GOT3 (cell line): ENCODE measurements at places on chromosomes 5 and 9.

- no peak for DNase-seq
These were observed 14.1 kb downstream of the SLC6A7 start for GRCh38 chr5:150203832-150204589.

DNA sequence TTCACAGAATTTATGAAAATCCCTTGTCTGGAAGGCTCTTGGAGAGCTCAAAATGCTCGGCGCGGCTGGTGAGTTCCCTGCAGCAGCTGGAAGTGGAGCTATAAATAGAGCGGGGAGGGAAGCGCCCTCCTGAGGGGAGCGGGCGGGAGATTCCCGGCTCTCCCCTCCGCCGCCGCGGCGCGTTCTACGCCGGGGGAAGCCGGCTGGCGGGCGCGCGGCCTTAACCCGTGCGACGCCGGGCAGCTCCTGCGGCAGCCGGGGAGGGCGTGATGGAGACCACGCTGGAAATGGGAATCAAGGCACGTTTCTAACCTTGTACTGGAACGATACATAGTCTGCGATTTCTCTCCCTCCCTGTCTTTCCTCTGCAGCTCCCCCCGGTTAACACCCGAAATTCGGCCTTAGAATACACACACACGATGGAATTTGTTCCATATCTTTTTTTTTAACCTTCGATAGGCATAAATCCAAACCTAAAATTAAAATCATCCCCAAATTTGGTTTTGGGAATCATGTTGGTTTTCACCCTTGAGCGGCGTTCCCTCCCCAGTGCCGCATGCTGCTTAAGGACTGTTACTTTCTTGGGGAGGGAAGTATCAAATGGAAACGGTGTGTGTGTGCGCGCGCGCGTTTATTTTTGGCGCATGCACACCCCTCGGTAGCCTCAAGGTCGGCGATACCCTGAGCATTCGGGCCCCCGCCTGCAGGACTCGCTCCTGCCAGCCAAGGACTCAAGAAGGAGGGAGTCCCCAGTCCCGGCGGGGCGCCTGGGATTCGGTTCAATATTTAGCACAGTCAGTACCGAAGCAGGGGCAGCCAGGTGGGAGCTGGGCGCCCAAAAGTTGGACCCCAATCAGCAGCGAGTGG, 306.3 kb upstream of the KCNN2 start:
- no peak for DNase-seq

DNA sequence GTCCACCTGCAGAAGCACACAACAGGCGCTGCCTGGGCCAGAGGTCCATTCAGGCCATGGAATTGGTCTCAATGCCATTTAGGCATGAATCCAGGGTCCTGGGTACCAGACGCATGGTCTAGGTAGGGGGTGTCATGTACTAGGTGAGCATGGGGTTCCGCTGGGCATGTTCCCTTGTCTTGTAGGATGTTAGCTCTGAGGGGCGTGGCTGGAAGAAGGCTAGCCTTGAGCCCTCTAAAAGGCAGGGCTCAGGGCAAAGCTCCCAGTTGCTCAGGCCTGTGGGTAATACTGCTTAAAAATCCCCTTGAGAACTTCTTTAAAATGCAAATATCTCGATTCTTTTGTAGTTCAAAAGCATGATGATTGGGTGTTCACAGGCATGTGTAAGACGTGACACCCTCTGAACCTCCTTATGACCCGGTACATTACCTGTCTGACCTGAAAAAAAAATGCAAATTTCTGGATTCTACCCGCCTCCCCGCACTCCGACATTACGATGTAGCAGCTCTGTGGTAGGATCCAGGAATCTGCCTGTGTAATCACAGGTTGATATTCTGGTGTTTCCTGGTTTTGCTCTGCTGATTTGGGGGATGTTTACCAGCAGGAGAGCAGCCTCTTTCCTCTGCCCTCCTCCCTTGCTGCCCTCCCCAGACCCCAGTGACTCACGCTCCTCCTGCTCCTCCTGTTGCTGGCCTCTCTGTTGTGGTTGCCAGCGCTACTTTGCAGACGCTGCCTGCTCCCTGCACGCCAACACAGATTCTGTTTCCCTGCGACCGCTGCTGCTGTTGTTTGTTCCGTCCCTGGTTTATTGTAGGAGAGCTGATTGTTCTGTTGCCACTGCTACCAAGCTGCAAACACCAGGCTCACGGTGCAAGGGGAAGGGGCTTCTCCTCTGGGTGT, 5.7 kb downstream of the TMC1 start:
- DNase-seq = peak; percentile 7

GRCh38 chr9:80369641-80370040, 797.9 kb downstream of the TLE4 start:
- no peak for DNase-seq

DNA sequence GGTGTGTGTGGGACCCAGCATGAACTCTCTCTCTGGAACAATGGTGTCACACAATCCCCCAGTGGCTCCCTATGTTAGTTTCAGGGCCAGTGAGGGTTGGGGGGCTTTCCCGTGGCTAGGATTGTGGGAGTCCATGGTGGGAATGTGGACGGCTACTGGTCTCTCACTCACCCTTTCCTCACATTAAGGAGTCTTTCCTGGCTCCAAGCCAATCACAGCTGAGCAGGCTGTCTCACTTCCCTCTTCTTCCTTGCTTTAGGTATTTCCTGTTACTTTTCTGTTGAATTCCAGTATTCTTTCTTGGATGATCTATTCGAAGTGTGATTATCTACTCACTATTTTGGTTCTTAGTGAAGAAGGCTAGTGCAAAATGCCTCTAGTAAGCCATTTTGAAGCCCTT, 324.4 kb upstream of the MPDZ start:
- no peak for DNase-seq

DNA sequence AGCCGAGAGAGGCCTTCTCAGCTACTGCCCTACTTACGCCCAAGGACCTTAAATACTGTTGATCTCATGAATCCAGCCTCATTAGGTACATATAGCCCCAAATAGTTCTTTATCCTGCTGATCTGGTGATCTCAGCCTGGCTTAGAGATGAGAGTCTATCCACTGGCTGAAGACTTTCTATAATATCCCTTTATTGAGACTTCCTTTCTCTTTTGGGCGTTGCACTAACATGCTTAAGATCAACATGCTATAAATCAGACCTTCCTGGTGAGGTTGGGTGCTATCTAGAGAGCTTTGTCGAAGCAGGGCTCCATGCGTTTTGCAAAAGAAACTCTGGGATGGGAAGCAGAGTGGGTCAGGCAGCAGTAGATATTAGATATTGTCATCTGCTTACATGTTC, 44.0 kb upstream of the AGXT2 start:
- DNase-seq = no peak

- DNase-seq = no peak
These were observed 26.4 kb downstream of the ZDHHC11B start for GRCh38 chr5:757931-758697.

- DNase-seq = no peak
These were observed 35.5 kb upstream of the LRRTM2 start for GRCh38 chr5:138910546-138911185.

GRCh38 chr5:27906931-27907601, 868.7 kb upstream of the CDH9 start:
- no peak for DNase-seq

- no peak for DNase-seq
These were observed 59.8 kb upstream of the POU5F2 start for GRCh38 chr5:93800988-93801811.

DNA sequence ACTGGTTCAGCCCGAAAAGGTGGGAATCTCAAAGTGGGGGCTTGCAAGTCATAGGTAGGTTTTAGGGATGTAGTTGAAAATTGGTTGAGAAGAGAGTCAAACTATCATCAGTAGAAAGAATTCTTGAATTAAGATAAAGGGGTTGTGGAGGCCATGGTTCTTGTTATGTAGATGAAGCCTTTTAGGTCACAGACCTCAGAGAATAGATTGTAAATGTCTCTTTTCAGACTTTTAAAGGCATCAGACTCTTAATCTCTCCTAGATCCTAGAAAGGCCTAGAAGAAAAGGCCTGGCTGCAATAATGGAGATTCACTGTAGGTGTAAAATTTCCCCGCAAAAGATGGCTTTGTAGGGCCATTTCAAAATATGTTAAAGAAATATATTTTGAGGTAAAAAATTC, 96.4 kb downstream of the PSAT1 start:
- DNase-seq = no peak

DNA sequence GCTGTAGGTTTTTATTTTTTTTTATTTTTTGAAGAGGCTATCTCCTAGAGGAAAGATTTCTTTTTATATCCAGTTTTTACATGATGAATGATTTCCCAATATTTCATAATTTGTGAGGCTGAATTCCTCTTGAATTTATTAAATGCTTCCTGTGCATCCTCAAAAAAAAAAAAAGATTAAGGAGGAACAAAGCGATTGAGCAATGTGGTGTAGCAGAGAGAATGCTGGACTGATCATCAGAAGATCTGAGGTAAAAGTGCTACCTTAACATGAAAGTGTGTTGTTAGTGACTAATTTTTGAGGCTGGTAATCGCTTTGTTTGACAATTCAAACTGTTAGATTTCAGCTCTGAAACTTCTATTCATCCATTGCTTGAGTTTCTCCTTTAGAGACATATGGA, 125.1 kb downstream of the ESM1 start:
- DNase-seq = no peak

DNA sequence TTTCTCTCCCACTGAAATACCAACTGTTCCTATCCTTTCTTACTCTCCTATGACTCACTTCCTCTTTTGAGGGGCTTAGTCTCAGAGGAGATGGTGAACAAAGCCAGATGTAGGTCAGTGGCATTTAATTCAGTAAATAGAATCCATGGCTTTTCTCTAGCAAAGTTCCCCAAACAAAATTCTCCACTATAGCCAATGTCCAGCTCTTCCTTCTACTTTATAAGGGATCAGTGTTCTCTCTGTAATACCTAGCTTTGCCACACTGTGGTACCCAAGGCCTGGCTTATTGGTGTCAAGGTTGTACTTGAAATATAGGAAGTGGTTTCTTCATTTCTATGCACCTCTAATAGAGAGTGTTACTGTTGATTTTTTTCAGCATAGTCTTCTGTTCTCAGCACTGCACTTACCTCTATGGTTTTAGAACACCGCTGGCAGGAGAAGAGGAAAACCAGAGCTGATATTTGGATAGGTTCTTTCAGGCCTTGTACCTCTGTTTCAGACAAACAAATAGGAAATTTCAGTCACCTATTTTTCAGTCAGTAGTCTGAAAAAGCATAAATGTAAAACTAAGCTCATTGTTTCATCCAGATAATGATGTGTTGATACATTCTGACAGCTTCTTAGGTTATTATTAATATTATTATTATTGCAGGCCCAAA, 40.6 kb upstream of the ITGA2 start:
- peak; percentile 17 for DNase-seq

- DNase-seq = no peak
These were observed 362.0 kb downstream of the SPOCK1 start for GRCh38 chr5:137136991-137137632.

DNA sequence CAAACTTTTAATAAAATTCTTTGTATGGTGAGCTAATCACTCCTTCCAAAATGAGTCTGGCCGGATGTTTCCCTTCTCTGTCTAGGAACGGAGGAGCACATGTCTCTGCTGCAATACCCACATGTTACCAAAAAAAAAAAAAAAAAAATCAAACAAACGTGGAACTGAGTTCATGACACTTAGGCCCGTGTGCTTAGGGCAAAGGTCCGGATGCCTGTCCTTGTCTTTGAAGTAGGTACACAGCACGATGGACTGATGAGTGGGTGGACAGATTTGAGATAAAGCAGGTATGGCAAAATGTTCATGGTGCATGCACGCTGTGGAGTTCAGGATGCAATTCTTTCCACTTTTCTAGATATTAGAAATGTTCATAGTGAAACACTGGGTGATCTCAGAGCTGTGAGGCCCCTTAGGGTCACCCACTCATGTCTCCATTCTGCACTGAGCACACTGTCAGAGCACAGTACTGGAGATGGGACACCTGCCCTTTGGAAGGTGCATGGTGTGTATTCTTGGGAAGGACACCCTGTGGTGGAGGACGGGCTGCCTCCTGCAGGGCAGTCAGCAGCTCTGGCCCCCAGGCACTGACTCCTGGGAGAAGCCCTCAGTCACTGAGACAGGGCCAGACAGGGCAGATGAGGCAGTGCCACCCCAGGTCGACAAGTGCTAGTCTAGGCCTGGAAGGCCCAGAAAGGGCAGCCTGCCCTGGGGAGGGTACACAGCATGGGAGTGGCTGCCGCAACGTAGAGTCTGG, 43.6 kb downstream of the GADD45G start:
- DNase-seq = no peak

- no peak for DNase-seq
These were observed 25.6 kb downstream of the CARNMT1 start for GRCh38 chr9:75002422-75003023.

GRCh38 chr9:132780230-132781007, 97.7 kb downstream of the AK8 start:
- no peak for DNase-seq

DNA sequence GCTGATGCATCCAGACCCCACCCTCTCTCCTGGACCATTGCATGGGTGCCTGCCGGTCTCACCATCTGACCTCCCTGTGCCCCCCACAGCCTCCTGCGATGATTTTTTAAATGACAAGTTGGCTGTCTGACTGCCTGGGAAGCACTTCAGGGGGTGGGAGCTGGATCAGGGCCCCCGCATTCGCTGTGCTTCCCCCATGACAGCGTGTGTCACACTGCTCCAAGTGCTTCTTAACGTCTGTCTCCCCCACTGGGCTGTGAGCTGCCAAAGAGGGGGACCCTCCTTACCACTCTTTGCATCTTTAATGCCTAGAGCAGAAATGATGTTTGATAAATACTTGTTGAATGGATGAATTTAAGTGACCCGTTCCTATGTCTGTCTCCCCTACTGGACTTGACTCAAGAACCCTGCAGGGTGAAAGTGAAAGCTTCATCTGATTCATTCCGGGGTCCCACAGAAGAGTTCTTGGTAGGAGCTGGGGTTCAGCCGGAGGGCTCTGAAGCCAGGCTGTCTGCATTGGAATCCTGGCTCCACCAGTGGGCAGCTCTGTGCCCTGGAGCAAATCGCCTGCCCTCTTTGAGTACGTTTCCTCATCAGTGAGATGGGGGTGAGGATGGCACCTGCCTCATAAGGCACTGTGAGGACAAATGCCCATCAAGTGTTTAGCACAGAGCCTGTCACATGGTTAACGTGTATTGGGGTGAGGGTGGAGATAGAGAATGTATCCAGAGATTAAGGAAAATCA, 7.6 kb upstream of the EGR1 start:
- no peak for DNase-seq

GRCh38 chr9:124411514-124412227, 3.6 kb downstream of the PSMB7 start:
- no peak for DNase-seq

GRCh38 chr5:147455822-147456450, 53.9 kb downstream of the DPYSL3 start:
- DNase-seq = no peak
